ENCODE measurements at places on chromosomes 2 and 18.

GRCh38 chr2:218125626-218126080 lies at the start of gene CXCR2:
TSS of gene CXCR2 (plus strand) at chr2:218126028. CDS start at chr2:218134802, 8,774 bp downstream.
- no peak for DNase-seq

DNA sequence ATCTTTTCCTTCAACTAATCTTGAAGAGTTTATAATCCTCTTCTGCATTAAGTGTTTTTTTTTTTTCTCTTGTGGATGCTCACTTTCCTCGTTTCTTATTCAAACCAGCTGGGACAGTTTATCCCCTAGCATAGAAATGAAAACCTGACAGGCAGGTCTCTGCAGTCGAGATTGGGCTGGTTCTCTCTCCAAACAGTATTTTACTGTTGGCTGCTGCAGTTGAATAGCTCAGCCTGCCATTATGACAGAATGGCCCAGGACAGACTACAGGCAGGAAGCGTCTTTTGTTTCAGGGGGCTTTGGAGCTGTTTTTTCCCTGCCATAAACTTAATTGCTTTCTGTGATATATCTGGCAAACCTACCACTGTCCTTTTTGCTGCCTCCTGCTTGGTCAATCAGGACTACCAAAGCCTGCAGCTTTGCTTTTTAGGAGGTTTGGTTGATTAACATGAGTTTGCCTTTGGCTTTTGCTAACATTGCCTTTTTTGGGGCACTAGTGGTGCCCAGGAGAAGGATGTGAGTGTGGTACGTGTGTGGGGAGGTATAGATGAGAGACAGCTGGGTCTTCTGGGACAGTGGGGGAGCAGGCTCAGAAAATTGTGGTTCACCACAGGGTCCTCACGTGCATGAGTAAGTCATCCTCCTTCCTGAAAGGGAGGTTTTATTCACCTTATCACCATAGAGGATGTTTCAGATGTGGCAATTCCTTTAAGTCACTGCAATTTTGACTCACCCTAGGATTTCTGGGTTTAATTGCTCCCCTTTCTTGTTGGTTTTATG lies 128.7 kb downstream of the LYPD6B start:
- no peak for DNase-seq

DNA sequence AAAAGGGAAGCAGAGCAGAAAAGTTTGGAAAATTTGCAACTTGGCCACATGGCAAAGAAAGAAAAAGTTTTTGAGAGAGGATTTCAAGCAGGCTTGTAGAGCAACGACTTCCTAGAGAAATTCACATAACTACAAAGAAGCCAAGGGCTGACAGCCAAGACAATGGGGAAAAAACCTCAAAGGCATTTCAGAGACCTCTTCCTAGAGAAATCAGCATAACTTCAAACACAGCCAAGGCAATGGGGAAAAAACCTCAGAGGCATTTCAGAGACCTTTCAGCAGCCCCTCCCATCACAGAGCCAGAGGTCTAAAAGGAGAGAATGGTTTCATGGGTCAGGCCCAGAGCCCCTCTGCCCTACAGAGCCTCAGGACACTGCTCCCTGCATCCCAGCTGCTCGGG lies 7.2 kb downstream of the ADI1 start:
- DNase-seq, result no peak

GRCh38 chr2:234548695-234549420 lies 52.0 kb upstream of the ARL4C start:
- no peak for DNase-seq

GRCh38 chr18:36850527-36851201 lies 21.7 kb downstream of the KIAA1328 start:
- peak; percentile 91 for DNase-seq

DNA sequence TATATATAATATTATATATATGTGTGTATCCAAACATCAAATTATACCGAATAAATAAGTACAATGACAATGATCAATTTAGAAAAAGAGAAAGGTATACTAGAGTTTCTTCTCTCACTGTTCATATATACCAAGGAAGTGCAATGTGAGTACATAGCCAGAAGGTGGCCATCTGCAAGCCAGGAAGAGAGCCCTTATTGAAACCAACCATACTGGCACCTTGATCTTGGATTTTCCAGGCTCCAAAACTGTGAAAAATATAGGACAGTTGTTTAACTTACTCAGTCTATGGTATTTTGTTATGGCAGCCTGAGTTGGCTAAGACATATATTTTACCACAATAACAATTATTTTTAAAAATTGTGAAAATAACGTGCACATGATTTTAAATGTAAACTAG lies 1490.2 kb upstream of the SLC39A10 start:
- peak; percentile 70 for DNase-seq

DNA sequence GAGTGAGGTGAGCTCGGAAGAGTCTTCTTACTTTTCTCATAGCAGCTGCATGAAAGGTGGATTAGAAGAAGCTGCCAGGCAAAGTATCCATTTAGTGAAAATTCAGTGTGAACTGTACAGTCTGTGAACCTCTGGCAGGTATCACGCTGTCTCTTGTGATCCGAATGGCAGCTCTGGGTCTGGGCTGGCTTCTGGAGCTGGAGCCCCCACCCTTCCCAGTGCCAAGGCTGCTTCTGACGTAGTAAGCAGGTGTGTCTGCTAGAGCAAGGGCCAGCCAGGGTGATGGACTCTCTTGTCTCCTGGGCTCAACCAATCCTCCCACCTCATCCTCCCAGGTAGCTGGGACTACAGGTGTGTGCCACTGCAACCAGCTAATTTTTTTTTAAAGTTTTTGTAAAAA lies 14.0 kb upstream of the NTSR2 start:
- no peak for DNase-seq

DNA sequence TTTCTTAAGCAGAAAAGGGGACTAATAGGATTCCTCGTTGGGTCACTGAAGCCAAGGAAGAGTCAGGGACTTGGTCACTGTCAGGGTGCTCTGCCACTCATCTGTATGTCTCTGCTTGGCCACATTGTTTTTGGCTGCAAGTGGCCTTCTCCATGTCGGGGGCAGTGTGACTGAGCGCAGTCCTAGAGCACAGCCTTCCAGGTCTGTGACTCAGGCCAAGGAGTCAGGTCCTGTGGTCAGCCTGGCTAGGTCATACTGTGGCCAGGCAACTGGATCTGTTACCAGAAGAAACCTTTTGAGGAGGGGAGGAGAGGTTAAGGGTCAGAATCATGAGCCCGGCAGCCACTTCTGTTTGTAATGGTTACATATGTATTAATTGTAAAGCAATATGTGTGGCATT lies 61.3 kb downstream of the GALNT1 start:
- DNase-seq, result no peak

GRCh38 chr2:240435948-240436682 lies 652 bp downstream of the GPC1 start:
- peak; percentile 39 for DNase-seq

- DNase-seq, result peak; percentile 77
Measured at GRCh38 chr2:202032846-202033316, 774 bp upstream of the FZD7 start.

DNA sequence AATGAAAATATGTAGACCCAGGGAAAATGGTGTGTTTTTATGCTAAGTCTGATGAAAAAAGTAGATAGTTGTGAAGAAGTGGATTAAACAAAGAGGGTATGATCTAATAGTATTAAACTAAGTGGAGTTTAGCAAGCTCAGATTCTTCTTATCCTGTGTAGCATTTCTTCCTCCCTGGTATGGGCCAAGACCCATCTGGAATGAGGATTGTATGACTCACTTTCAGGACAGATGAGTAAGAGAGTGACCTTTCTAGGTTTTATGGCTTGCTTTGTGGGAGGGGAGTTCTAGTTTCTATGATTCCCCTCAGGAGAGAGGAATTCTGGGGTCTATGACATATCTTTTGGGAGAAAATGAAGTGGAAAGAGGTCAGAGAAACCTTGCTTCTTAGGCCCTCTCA lies 550.1 kb downstream of the SPAG16 start:
- peak; percentile 22 for DNase-seq

DNA sequence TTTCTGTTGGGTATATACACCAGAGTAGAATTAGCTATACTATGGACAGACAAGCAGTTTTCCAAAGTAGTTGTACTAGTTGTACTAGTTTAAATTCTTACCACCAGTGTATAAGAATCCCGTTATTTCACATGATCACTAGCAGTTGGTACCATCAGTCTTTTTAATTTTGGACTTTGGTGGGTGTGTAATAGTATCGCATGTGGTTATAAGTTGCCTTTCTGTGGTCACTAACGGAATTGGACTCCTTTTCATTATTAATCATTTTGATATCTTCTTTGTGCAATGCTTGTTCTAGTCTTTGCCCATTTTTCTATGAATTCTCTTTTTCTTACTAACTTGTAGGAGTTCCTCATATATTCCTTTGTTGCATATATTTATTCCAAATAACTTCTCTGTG lies 89.8 kb downstream of the ASXL2 start:
- DNase-seq, result no peak

DNA sequence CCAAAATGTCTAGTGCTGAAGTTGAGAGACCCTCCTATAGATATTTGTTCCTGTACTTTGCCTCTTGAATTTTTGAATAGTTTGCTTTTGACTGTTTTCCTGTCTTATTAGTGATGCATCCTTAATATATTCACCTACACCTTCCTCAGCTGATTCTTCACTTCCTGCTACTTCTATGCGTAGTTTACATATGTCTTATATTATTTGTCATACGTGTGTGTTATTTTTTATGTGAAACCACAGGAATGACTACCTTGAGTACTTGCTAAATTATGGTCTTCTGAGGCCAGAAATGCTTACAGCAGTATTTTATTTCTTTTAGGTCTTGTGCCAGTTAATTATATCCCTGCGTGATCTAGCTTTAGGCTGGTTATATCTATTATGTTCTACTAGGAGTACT lies 9.9 kb downstream of the UBE2E3 start:
- DNase-seq, result no peak

DNA sequence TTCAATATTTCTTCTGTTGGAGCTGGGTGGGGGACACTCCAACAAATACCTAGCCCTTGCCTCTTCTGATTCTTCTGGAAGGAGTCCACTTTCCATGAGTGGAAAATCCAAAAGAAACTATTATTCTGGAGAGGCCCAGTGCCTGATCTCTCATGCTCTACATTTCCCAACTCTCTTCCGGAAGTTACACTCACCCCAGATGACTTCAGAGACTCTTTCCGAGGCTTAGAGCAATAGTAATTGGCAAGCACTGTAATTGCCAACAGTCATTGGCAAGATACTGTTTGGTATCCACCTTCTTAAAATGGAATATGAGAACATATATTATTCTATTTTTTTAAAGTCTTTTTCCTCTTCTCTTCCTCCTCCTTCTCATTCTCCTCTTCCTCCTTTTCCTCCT lies 60.5 kb upstream of the CYRIA start:
- no peak for DNase-seq

- peak; percentile 86 for DNase-seq
Measured at GRCh38 chr2:180656455-180656847, 324.0 kb upstream of the UBE2E3 start.

DNA sequence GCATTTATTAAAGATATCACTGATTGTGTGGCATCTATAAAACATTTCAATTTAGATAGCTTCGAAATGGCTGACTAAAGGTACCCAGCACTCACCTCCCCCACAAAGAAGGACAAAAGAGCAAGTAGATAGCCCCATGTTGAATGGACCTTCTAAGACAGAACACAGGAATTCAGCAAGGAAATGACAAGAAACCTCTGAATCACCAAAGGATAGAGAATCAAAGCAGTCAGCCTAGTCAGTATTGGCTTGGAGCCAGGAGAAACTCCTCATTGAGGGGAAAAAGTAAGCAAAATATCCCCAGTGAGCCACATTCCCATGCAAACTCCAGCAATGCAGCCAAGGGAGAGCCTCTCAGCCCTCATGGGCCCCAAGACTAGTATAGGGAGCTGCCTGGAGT lies 113.7 kb downstream of the BARD1 start:
- no peak for DNase-seq

DNA sequence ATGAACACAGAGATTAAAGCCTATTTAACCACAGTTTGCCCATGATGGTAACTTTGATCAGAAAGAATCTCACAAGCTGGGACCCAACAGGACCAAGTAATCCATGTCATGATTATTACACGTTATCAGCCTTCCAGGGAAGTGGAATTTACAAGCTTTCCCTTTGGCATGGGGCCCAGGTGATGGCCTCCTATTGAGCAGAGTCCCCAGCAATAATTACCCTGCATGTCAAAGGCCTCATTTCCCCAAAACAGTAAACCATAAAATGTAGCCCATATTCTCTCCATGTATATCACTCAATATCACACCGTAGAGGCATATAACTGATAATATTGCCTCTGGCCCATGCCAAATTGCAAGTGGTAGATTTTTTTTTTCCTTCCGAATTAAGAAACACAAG lies 38.9 kb downstream of the PRKRA start:
- DNase-seq, result no peak

DNA sequence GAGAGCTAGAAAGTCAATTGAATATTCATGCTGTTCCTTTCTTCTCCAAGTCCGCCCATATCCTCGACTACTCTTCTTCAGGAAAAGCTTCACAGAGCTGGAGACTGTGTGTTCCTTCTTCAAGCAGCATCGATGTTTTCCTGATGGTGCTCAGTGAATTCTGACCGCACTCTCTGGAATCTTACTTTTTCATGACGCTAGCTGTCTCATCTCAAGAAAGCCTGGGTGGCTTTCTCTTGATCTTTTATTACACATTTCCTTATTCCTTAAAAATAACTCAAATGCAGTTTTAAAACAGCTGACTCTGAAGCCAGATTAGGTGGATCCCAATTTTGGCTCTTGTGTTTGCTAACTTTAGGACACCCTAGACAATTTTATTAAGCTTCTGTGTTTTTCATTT lies 1245.1 kb upstream of the LRRTM1 start:
- DNase-seq, result no peak

GRCh38 chr2:120543899-120544298 lies 191.8 kb upstream of the GLI2 start:
- DNase-seq, result no peak

DNA sequence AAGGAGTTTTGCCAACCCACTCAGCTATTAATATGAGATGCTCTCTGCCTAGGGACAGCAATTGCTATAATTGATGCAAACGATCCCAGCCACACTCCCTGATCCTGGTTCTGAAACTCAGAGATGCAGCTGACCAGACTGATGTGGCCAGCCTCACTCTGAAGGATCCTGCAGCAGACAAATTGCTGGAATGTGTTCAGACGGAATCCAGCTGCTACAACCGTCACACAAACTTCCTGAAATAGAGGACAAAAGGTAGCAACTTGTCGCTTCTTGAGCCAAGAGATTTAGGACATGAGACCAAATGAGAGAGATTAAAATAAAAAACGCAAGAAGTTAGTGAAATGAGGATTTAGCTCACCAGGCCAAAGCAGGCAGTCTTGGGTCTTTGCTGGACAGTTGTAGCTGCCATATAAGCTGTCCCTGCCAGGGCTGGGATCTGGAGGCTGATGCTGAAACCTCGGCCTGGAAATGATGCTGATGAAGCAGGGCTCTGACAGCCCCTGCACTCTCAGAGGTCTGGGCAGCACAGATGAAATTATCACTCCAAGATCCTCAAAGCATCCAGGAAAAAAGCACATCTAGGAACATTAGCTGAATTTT lies 8.3 kb upstream of the YWHAQ start:
- no peak for DNase-seq

DNA sequence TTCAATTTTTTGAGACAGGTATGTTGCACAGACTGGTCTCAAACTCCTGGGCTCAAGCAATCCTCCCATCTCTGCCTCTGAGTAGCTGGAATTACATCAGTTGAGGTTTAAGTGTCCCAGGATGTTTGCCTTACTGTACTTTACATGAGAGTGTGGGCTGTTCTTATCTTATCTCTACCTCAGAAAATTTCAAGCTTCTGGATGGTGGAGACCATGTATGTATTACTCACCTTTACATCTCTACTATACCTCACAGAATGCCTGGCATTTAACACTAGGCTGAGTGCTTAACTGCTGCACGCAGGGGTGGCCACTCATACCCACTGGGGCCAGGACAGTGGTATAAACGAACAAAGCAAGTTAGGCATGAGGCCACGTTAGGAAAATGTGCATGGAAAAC lies 272.0 kb upstream of the RAB12 start:
- DNase-seq, result no peak

GRCh38 chr2:174020926-174021662 lies 55.9 kb upstream of the SP3 start:
- DNase-seq, result no peak

All from RKO (cell line).